Fibroblast of the aortic adventitia (primary cell): ENCODE measurements at places on chromosomes 4 and X. TPM values are rescaled to one million over a fixed set of nuclear protein-coding genes. Genes with fewer than 3 reads are reported as not detected.

XKRX gene
- total RNA-seq = 0.36 TPM in 1 of 2 replicates, not detected in the other

FAAH2 gene
- under 0.01 TPM in 1 of 2 replicates, not detected in the other for total RNA-seq

KIAA0232 gene
- total RNA-seq = 18.1 and 28.7 TPM in 2 replicates

SOD3 gene
- 65.3 and 75.2 TPM in 2 replicates for total RNA-seq

HPGD gene
- 2.7 TPM in 1 of 2 replicates, not detected in the other for total RNA-seq
